Psoas muscle (tissue), 8 donors: ENCODE measurements at places on chromosomes 5 and 9.

DNA sequence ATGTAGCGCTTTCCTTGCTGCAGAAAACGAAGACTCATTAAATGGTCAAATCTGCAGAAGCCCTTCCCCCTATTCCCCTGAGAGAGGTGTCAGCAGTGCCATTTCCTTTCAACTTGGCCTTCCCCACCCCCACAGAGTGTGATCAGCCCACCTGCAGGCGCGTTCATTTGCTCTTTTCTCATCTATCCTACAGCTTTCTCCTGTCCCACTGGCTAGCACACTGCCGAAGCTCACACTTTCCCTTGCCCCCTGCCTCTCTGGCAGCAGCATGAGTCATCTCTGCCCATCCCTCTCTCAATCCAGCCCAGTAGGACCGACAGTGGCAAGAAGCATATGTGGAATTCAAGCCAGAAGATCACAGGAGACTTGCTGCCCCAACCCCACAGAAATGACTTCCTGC is 213.8 kb downstream of the FAM114A2 start:
- no peaks in the 10 kb centered on the region for H3K27me3 ChIP-seq
- H3K27ac ChIP-seq, result no peak overlapping the region
- no peak overlapping the region for H3K4me3 ChIP-seq
- H3K36me3 ChIP-seq, result no peaks in the 10 kb centered on the region
- DNase-seq, result no peak

DNA sequence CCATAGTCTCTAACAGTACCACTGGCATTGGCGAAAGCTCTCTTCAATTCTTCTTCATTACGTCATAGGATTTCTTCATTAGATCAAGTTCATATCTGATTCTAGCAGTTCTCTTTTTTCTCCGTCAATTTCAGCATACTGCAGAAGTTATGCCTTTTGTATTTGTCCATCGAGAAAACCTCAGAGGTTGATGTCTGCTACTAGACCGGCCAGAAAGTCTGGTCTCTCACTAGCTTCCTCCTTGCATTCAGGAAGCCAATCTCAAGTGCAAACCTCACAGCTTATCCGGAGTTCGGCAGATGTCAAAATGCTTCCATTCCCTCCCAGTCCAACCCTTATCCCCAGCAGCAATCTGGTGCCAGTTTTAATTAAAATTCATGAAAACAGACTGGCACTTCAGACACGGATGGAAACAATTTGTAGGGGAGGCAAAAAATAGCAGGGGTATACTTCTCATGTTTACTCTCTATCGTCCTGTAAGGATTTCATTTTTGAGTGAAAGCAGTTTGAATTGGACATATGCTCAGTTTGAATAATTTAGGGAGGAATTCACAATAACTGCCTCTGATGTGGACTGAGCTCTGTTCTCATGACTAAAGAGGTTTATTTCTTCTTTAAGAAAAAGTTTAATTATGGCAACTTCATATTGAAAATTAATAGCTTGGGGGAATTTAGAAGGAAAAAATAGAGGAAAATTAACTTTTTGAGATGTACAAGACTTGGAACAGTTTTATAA is 56.4 kb upstream of the TMC1 start:
- H3K4me1 ChIP-seq, result no peaks in the 10 kb centered on the region
- no peaks in the 10 kb centered on the region for H3K27me3 ChIP-seq
- DNase-seq, result no peak
- no peak overlapping the region for H3K4me3 ChIP-seq
- no peaks in the 10 kb centered on the region for H3K36me3 ChIP-seq

DNA sequence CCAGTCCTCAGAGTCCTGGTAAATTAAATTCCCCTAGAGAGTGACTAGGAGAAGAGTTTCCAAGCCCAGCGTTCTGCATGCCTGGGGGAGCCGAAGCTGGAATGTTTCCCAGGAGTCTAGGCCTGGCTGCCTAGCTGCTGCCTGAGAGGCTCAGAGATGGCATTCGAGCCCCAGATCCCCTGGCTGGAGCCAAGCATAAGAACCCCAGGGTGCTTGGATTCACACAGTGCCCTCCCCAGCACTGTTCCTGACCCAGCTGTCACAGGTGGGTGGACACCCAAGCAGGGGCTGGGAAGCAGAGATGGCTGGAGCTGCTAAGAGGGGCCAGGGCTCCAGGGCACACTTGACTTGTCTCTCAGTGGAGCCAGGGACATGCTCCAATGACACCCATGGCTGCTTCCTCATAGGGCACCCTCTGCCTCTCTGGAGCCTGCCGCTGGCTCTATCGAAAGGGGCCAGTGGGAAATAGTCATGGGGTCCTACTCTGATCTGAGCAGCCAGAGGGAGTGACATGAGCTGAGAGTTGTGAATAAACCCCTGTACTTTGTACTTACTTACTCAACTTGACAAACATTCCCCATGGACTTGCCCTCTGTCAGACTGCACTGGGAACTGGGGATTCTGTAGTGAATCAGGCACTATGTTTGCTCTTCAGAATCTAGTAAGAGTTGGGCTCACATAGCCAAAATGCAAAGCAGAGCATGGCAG is 62.6 kb upstream of the XPA start:
- H3K4me3 ChIP-seq, result no peak overlapping the region
- H3K27me3 ChIP-seq, result peaks cover 24% of the 10 kb centered on the region
- H3K36me3 ChIP-seq, result no peaks in the 10 kb centered on the region
- DNase-seq, result no peak
- no peak overlapping the region for H3K27ac ChIP-seq
- no peaks in the 10 kb centered on the region for H3K4me1 ChIP-seq

GRCh38 chr9:128072144-128073021 is 4.4 kb downstream of the SLC25A25 start:
- H3K36me3 ChIP-seq, result no peaks in the 10 kb centered on the region
- peak overlapping the region; percentile 64 for H3K27ac ChIP-seq
- peak; percentile 69 for DNase-seq
- peak overlapping the region; percentile 29 for H3K4me3 ChIP-seq
- H3K4me1 ChIP-seq, result peaks cover 36% of the 10 kb centered on the region
- H3K27me3 ChIP-seq, result no peaks in the 10 kb centered on the region

DNA sequence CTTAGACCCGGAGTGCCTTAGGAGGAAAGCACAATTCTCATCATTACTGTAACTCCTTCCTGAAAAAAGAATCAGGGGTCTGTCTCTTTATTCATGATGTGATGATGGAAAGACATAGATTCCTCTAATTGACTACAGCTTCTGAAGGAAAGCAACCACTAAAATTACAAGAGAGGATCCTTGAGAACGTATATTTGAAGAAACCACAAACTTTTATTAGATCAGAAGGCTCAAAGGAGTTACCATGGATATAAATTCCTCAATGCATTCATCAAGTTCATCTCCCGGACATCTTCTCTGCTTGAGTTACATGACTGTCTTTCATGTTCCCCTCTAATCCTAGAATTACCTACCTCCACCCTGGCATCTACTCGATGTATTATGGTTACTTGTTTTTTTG is 104.1 kb upstream of the PAPPA start:
- H3K4me3 ChIP-seq, result no peak overlapping the region
- H3K27me3 ChIP-seq, result no peaks in the 10 kb centered on the region
- no peaks in the 10 kb centered on the region for H3K36me3 ChIP-seq
- H3K27ac ChIP-seq, result no peak overlapping the region
- no peak for DNase-seq

- no peak overlapping the region for H3K27ac ChIP-seq
- no peaks in the 10 kb centered on the region for H3K4me1 ChIP-seq
- H3K27me3 ChIP-seq, result no peaks in the 10 kb centered on the region
- H3K4me3 ChIP-seq, result no peak overlapping the region
These were observed 272.3 kb downstream of the ZSWIM6 start for GRCh38 chr5:61604076-61605025.

GRCh38 chr5:64213011-64213410 is 47.4 kb downstream of the RNF180 start:
- H3K27me3 ChIP-seq, result no peaks in the 10 kb centered on the region
- H3K4me3 ChIP-seq, result no peak overlapping the region
- H3K27ac ChIP-seq, result no peak overlapping the region

GRCh38 chr9:73165911-73166310 is 14.2 kb downstream of the ANXA1 start:
- no peak overlapping the region for H3K4me3 ChIP-seq
- no peak for DNase-seq
- H3K36me3 ChIP-seq, result no peaks in the 10 kb centered on the region
- no peaks in the 10 kb centered on the region for H3K27me3 ChIP-seq

GRCh38 chr9:115350548-115350947 is 232.6 kb upstream of the TNC start:
- no peak for DNase-seq
- H3K27ac ChIP-seq, result no peak overlapping the region
- no peak overlapping the region for H3K4me3 ChIP-seq

DNA sequence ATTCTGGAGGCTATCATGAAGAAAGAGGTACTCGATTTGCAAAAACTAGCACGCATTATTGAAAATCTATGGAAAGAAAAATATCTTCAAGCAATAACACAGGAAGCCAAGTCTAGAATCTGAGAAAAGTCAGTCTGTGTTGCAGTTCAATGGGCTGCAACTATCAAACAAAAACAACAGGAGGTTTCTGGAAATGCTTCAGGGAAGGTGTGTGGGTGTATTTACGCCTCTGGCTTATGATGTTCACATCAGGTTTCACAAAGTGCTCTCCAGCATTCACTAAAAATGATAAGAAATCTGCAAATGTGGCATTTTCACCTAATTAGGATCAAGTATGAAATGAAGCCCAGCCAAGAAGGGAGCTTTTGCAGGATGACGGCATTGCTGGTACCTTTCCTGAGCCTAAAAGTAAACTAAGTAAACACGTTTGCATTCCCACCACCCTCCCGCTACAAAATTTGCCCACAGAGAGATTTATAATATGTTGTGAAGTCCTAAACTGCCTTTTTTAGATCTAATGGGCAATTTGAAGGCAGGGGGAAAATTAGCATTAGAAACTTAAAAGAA is 146.4 kb downstream of the GABRB2 start:
- peaks cover 3% of the 10 kb centered on the region for H3K4me1 ChIP-seq
- no peak overlapping the region for H3K27ac ChIP-seq
- no peak for DNase-seq
- no peak overlapping the region for H3K4me3 ChIP-seq
- H3K27me3 ChIP-seq, result no peaks in the 10 kb centered on the region
